ENCODE measurements at places on chromosomes 16 and 17.

- DNase-seq: no peak
Measured at GRCh38 chr17:77286391-77286640, 145.5 kb downstream of the SEC14L1 start.

DNA sequence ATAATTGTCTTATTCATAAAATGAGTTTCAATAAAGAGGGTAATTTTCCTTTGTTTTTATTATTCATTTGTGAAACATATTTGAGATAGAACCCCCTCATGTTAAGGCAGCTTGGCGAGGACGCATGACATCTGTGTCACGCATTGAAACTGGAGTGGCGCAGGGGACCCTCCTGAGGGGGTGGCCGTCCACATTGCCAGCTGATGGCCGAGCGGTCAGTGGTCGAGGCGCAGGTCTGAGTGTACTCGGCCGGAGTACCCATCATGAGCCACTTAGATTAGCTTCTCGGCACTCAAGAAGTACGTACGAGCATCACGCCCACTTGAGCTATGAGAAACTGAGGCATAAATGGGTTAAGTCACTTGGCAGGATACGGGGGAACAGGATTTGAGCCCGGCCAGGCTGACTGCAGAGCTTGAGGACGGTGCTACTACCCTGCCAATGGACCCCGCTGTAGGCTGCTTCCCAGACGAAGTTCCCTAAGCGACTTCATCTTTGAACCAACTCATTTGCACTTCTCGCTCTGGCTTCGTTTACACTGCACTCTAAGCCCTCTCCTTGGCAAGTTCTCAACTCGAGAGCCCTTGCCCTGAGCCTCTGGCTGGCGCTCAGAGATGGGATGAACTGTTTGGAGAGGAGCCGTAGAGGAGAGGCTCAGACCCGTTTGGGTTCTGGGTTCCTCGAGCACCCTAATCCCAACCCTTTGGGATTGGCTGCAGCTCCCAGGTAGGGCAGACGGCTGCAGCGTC is 91.8 kb downstream of the SDK2 start:
- no peak for DNase-seq

DNA sequence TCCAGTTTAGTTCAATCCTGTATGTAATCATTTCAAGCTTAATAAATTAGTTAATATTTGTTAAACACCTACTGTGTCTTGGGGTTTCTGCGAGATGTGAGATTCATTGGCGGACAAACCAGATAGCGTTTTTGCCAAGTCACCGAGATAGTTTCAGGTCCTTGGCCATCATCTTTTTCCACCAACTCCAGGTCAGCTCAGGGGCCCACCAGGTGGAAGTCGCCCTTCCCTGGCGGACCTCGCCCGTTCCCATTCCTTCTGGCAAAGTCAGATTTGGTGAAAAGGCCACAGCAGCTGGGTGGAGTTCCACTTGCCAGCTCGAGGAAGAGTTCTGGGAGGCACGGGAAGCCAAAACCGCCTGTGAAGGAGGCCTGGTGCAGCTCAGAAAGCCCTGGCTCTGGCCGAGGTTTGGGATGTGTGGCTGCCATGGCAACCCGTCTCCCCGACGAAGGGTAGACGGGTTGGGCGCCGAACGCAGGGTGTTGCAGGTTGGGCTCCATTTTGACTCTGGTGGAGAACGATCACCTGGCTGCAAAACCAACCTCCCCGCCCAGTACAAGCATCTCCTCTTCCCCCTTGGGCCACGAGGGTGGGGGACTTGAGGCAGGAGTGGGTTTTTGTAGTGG is 39.5 kb downstream of the CMIP start:
- DNase-seq: no peak

DNA sequence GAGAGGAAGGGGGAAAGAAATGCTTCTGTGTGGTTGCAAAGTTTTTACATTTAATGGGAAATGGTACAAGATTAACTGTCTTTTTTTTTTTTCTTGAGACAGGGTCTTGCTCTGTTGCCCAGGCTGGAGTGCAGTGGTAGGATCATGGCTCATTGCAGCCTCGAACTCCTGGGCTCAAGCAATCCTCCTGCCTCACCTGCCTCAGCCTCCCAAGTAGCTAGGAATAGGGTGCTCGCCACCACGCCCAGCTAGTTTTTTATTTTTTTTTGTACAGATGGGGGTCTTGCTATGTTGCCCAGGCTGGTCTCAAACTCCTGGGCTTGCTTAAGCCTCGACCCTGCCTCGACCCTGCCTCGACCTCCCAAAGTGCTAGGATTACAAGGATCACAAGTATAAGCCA is 3.8 kb upstream of the ROGDI start:
- no peak for DNase-seq

DNA sequence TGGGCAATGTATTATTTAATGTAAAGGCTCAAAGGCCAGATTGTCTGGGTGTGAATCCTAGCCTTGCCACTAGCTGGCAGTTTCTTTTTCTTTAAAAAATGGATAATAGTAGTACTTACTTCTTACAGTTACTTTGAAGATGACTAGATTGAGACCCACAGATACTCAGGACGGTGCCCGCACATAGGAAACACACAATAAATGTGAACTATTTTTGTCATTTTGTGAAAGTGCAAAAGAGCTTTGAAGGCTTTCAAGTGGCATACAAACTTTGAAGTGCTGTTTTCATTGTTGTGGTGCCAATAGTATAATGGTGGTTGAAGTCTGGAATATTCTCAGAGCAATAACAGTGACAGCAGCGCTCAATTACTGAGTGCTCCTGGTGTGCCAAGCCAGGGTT is 63.6 kb downstream of the OTOA start:
- no peak for DNase-seq

GRCh38 chr17:38417210-38417951 is 10.9 kb upstream of the ARHGAP23 start:
- no peak for DNase-seq

DNA sequence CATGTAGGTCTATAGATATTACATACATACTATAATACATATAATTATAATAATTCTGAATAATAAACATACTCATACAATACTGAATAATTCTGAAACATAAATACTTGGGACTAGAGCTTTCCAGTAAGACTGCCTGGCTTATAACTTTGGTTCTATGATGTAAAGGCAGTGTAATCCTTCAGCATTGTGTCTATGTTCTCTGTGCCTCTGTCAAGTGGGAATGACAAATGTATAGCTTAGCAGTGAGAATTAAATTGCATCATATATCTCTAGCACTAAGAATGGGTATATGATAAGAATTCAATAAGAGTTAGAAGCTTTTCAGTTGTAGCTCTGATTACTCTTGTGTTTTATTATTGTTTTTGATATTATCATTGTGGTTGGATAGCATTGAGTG is 1469.3 kb downstream of the CDH8 start:
- no peak for DNase-seq

GRCh38 chr17:48498164-48498850 is 32.5 kb downstream of the HOXB1 start:
- no peak for DNase-seq
